RPMI7951 (cell line): ENCODE measurements at places on chromosomes 5 and 9.
A peak's percentile ranks its signal among the peaks of the same experiment; 100 is the strongest.

GRCh38 chr5:80403782-80404181 lies 4.1 kb upstream of the ZFYVE16 start:
- no peak for DNase-seq

DNA sequence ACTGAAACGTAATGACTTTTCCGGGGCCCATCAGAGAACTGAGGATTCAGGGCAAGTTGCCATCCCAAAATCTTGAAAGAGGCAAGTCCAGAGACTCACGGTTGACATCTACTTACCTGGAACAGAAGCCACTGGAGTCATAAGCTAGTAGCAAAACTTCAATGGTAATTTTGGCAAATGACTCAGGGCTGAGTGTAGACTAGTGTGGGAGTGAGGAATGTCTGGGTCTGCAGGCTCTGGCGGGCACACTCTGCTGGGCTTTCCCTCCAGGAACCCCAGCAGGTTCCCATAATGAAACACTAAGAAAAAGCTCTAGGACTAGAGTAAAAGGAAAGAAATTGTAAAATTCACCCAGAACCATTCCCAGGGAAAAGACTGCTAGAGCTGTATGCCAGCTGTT lies 122.9 kb upstream of the NFIL3 start:
- DNase-seq = peak; percentile 66

DNA sequence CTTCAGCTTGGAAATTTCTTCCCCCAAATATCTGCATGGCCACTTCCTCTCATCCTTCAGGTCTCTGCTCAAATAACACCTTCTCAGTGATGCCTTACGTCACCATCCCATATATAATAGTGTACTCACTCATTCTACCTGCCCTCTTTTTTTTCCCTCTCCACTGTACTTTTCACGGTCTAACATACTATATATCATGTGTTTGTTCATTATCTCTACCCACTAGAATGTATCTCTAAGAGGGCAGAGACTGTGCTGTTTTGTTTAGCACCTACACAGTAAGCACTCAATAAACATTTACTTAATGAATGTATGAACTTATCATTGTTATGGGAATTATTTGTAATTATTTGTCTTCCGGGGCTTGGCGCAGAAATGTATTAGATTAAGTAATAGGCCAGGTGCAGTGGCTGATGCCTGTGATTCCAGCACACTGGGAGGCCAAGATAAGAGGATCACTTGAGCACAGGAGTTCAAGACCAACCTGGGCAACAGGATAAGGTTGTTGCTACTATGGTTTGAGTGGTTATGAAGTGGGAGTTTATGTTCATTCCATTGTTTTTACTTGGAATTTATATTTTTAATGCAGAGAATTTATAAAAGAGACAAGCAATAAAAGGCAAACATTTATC lies 6.0 kb upstream of the IL13 start:
- DNase-seq = no peak

DNA sequence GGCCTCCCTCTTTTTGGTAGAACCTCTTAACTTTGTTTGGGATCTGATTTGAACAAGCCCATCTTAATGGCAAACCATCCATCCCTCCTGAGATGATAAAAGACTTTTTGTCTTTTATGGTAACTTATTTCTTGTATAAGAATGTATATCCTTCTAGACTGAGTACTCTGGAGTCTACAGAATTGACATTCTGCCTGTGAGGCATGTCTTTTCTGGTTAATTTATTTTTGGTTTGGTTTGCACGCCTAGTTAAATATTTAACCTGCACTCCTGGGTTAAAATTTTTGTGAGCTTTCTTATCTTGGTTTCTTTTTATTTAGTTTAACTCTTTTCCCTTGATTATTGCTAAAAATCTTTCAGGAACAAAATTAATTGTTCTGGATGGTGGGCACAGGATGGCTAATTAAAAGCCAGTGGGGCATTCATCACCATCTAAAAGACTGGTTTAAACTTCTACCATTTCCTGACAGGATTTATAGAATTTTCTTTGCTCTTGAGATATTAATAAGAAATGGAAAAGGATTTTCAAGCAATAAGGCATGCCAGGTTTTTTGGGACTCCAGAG lies 50.3 kb downstream of the PHAX start:
- DNase-seq = no peak

DNA sequence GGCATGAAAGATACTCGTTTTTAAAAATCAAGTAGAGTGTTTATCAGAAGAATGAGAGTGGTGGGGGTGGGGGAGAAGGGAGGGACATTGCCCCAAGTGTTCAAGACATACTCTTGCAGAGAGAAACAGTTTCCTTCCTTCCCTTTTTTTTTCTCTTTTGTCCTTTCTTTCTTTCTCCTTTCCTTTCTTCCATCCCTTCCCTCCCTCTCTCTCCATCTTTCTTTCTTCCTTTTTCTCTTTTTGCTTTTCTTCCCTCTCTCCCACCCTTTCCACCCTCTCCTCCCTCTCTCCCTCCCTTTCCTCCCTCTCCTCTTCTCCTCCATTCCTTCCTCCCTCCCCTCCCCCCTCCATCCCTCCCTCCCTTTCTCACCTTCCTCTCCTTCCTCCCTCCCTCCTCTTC lies 478.3 kb upstream of the EDIL3 start:
- DNase-seq = no peak

GRCh38 chr5:13378091-13378490 lies 566.4 kb downstream of the DNAH5 start:
- DNase-seq = peak; percentile 72

DNA sequence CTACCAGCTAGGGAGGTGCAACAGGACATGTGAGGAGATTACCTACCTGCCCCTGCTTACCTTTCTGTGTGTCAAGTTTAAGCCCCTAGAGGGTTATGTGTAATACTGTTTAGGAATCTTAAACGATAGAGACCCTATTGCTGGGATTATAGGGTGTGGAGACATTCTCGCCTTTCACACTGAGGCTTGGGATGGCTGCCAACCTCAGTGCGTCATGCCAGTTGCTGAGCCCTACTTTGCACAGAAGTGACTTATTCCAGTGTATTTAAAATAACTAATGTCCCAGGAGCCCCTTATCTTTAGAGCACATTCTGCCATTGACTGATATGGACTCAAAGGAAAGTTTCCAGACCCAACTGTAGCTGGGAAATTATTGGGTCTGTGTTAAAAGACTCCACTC lies 76.6 kb upstream of the XPA start:
- DNase-seq = peak; percentile 61

GRCh38 chr5:27523629-27524028 lies 485.2 kb upstream of the CDH9 start:
- peak; percentile 23 for DNase-seq

DNA sequence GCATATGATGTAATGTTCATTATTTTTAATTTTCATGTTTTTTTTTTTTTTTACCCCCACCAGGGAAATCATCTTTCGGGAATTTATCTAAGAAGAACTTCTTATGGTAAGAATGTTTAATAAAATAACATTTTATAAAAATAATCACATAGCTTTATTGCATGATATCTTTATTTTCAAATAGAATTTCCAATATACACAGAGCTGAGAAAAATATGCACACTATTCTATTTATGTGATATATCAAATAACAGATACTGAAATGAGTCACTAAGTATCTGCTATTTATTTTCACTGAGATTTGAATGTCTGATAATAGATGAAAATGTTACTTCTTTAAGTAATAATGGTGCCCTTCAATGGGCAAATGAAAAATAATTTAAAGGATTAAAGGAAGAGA lies 1217.3 kb downstream of the MAT2B start:
- DNase-seq = no peak

DNA sequence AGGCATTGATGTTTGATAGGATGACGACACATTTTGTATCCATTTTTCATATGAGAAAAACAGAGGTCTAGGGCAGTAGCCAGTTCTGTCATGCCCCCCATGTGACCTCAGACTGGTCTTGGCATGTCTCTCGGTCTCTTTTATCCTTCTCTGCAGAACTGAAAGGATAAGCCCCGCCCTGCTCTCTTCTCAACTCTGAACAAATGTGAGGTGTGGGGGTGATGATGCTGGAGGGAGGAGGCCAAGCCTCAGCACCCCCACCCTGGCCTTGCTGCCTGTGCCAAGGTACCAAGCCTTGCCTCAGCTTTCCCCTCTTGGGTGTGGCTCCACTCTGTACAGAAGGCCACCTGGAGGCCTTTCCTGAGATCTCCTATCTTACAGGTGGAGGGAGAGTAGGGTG lies 19.5 kb upstream of the CRB2 start:
- DNase-seq = no peak

- DNase-seq = no peak
Measured at GRCh38 chr5:95949810-95950209, 11.8 kb downstream of the ELL2 start.

- peak; percentile 45 for DNase-seq
Measured at GRCh38 chr9:106953174-106953573, 90.2 kb downstream of the ZNF462 start.

DNA sequence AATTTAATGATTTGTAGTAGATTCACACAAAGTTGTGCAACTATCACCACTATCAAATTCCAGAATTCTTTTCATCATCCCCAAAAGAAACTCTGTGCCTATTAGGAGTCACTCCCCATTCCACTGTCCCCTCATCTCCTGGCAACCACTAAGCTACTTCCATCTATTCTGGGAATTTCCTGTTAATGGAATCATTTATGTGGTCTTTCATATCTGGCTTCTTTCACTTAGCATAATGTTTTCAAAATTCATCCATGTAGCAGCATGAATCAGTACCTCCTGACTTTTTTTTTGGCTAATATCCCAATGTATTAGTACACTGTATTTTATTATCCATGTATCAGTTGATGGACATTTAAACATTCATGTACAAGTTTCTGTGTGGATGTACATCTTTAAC lies 157.6 kb downstream of the TTC39B start:
- DNase-seq = no peak

DNA sequence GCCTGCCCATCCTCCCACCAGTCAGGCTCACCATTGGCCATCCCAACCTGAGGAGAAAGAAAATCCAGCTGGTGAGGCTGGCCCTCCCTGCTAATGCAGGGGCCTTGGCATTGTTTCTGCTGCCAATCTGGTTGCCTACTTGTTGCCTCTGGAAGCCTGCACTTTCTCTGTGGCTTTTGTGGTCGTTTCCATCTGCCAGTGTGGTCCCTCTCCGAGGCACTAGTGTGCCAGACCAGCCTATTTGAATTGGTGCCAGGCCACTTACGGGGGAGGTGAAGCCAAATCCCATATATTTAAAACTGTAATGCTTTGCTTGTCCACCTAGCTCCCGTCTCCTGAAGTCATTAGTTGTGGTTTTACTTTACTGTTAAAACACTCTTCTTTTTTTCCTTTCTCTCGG lies 213.4 kb upstream of the ADAMTSL1 start:
- DNase-seq = peak; percentile 94
